Endothelial cell of coronary artery (primary cell): ENCODE measurements at places on chromosomes 1 and 21. TPM values are rescaled to one million over a fixed set of nuclear protein-coding genes. Genes with fewer than 3 reads are reported as not detected.

Gene IKBKE
- 12.0 and 15.0 TPM in 2 replicates for total RNA-seq

Gene CITED4
- total RNA-seq: 7.1 and 15.8 TPM in 2 replicates

Gene AMY1B
- total RNA-seq: not detected in 2 replicates

Gene SHE
- total RNA-seq: 41.9 and 59.6 TPM in 2 replicates

Gene SLC2A5
- total RNA-seq: under 0.01 TPM in 2 replicates

Gene TRPM2
- under 0.01 and 0.18 TPM in 2 replicates for total RNA-seq

Gene GPR25
- total RNA-seq: not detected in 2 replicates

Gene TTLL7
- total RNA-seq: 2.8 and 6.0 TPM in 2 replicates

Gene ZNF362
- total RNA-seq: 3.1 and 5.2 TPM in 2 replicates

Gene GPA33
- not detected in 2 replicates for total RNA-seq

Gene CR2
- not detected in 2 replicates for total RNA-seq

Gene NR1I3
- not detected in 2 replicates for total RNA-seq

Gene WNT4
- total RNA-seq: 0.09 TPM in 2 replicates

Gene GBP7
- total RNA-seq: not detected in 2 replicates

Gene XPR1
- 27.6 and 35.3 TPM in 2 replicates for total RNA-seq

Gene ERO1B
- total RNA-seq: 0.90 and 2.4 TPM in 2 replicates

Gene SDC3
- 8.9 and 11.8 TPM in 2 replicates for total RNA-seq

Gene PLA2G2A
- not detected in 2 replicates for total RNA-seq

Gene LEFTY2
- total RNA-seq: under 0.01 and 0.09 TPM in 2 replicates
